ENCODE measurements at places on chromosomes 7 and 10.

GRCh38 chr7:17528636-17529035 is 230.2 kb downstream of the AHR start:
- DNase-seq: no peak

DNA sequence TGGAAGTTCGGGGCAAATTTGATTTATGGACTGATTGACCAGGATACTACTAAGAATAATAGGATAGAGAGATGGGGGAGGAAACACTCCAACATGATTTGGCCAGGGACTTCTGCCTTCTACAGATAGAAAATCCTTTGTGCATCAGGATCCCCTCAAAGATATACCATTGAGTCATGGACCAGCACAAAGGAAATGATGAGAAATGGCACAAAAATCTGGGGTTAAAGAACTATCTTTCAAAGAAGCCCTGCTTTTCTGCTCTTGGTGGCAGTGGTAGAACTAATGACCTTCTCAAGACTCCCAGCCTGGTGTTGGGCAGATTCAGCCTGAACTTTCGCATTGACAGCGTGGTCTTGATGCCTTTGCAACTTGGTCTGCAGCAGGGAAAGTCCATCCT is 27.6 kb upstream of the LAMB1 start:
- no peak for DNase-seq

GRCh38 chr10:87862679-87863052 is 667 bp downstream of the KLLN start:
- DNase-seq: no peak

DNA sequence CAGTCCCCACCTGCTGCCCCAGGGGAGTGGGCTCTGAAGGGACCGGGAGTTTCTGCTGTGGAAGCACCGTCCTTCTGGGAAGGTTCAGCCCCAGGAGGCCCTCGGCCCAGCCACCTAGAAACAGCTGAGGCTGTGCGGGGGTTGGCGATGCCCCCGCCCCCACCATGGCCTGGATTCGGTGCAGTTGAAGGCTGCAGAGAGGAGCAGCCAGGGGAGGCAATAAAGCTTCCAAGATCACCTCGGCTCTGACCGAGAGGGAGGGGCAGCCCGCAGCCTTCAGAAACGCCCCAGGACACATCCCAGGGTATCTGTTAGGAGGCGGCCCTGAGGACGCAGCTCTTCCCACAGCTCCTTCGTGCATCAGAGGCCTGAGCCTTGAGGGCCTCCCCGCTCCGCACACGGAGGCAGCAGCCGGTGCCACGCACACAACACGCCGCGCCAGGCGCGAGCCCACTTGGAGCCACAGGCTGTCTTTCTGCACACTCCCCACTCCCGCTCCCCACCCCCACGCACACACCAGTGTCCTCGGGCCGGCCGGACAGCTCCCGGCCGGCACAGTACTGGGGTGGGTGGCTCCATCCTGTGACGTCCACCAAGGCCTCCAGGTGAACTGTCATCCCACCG is 1.6 kb downstream of the KNDC1 start:
- DNase-seq: no peak

DNA sequence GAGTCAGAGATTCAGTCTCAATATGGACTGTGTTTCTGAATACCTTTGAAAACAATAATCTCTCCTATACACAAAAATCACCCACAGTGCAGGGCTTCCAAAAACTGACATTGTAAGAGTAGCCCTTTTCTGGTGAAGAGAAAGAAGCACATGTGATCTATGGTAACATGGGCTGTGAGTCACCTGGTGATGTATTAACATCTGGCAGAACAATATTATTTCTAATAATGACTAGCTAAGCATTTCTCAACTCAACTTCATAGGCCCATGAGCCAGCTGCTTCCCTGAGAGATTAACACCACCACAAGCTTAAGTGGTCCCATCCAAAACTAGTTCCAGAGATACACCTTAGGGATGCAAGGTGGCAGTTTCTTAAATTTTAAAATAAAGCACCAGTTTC is 331.0 kb upstream of the NRP1 start:
- DNase-seq: no peak

GRCh38 chr7:146773506-146773905 is 656.9 kb downstream of the CNTNAP2 start:
- DNase-seq: no peak

GRCh38 chr7:83613232-83613631 is 35.7 kb downstream of the SEMA3E start:
- no peak for DNase-seq

GRCh38 chr10:58653139-58653538 is 140.5 kb downstream of the BICC1 start:
- no peak for DNase-seq

- peak; percentile 93 for DNase-seq
Measured at GRCh38 chr7:64313740-64314491, at the start of gene ZNF736. Gene ZNF736 (plus strand): TSS chr7:64313961. CDS start chr7:64314151, 190 bp downstream.

- no peak for DNase-seq
Measured at GRCh38 chr10:51846856-51847506, 147.6 kb upstream of the CSTF2T start.

GRCh38 chr10:67836488-67836887 is 1.5 kb downstream of the DNAJC12 start:
- no peak for DNase-seq

DNA sequence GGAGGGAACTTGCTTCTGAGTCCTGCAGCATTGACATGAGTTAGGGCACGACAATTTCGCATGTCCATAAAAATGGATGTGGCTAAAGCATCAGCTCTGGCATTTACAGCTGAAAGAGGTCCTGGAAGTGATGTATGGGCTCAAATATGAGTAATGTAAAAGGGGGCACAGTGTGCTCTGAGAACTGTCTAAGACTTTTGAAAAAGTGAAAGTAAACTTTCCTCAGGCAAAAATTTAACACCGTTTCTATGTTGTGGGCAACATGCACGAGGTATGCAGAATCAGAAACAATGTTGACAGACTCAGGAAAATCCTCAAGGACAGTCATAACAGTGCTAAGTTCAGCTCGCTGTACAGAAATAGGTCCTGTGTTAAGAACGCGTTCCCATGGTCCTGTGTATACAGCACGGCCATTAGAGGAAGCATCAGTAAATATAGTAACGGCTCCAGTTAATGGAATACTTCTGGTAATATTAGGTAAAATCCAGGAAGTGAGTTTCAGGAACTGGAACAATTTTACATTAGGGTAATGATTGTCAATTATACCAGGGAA is 37.9 kb upstream of the AKR1C2 start:
- no peak for DNase-seq

GRCh38 chr7:123319911-123320310 is 120.1 kb upstream of the SLC13A1 start:
- no peak for DNase-seq

DNA sequence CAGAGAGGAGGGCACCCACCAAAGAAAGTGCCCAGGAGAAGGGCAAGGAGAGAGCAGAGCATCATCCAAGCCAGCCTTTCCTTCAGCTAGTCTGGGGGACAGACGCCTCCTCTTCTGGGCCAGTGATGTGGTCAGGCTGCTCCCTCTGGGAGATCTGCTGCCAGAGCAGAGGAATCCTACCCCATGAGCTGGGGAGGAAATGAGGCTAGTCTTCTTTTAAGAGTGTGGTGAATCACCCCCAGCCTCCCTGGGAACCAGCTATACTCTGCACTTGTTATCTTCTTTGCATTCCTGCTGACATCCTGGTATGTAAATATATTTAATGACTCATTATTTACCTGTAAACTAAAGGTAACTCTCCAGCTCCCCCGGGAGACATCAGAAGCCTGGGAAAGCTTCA is 41.6 kb upstream of the EPHB6 start:
- no peak for DNase-seq

GRCh38 chr10:124632566-124632965 is 111.6 kb downstream of the FAM53B start:
- DNase-seq: no peak

DNA sequence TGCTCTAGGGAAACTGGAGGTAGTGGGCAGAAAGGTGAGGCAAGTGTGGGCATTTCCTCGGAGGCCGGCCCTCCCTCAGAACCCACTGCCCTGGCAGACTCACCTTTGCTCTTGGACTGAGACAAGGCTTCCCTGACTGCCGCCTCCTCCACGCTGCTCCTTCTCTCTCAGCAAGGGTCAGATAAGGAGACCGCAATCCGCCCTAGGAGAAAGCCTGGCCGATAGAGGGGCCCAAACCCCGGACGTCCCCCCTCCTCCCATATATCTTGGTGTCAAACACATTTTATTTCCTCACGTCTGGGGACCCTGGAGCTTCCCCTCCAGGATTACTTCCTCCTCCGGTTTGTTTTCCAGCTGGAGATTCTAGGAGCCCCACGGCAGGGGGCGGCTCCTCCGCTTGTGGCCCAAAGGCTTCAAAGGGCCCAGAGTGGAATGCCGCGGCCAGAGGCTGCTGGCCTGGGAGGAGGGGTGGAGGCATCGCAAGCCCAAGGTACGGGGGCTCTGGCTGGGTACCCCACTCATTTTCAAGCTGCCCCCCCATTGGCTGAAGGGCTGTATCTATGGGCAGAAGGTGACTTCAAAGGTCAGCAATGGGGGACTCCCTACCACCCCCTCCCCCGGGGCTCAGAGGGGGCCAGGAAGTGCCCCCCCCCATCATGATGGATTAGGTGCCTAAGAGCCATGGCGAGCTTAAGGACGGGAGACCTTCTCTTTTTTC is 31.7 kb upstream of the LBX1 start:
- DNase-seq: no peak

GRCh38 chr7:8628656-8629055 is 195.2 kb downstream of the NXPH1 start:
- no peak for DNase-seq

GRCh38 chr7:137276189-137276588 is 67.3 kb downstream of the PTN start:
- DNase-seq: no peak

- DNase-seq: no peak
Measured at GRCh38 chr10:110864662-110865140, 7.0 kb upstream of the PDCD4 start.

DNA sequence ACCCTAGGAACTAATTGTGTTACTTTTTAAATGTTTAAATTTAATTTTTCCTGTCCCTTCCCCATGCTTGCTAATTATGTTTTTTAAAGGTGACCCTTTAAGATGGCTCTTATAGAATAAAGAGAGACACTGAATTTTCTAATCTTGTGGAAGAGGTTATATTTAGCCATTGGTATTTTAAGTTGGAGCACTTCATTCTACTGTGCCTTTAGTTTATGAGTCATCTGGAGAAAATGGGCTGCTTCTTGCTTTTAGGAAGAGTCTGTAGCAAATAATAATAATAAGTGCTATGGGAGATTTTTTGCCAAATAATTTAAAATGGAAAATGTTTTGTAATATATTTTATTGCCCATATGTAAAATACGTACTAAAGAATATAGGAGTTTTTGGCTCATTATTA is 139.7 kb downstream of the ADK start:
- DNase-seq: no peak

- DNase-seq: no peak
Measured at GRCh38 chr7:15687546-15688278, 1.2 kb upstream of the MEOX2 start.

GRCh38 chr10:61125560-61126170 is 181.7 kb upstream of the RHOBTB1 start:
- no peak for DNase-seq

- no peak for DNase-seq
Measured at GRCh38 chr10:31602541-31603234, 283.7 kb downstream of the ZEB1 start.

DNA sequence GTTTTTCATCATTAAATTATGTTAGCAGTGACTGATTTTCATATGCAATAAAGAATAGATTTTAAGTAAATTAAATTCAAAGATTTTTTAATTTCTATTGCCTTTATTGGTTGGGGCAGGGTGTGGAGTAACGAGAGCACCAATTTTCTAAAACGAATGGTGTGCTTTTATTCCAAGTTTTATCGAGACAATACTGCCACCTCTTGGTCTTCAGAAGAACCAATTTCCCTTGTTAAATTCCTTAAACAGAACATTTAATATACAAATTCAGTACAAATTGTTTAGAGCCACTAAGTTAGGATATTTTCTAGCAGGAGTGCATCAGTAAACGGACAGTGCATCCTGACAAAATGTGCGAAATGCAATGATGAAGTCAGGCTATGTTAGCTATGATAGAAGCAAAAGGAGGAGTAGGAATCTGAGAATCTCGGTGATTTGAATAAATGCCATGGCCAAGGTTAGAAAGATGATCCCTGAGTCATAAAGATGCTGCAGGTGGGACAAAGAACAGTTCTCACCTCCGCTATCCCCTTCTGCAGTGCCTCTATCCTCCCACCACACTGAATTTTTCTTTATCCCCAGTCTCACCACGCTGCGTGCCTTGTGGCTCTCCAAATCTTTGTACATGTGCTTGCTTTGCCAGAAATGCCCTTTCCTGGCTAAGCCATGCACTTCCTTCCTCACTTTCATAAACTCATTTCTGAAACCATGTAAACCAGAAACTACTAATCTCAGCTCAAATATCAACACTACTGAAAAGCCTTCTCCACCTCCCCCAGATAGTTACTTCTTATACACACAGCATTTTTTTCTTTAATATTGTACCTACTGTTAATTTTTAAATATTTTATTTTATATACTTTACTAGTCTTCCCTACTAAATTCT is 31.9 kb upstream of the AGBL3 start:
- peak; percentile 33 for DNase-seq

- DNase-seq: no peak
Measured at GRCh38 chr7:1965579-1966294, 267.0 kb downstream of the MAD1L1 start.

DNA sequence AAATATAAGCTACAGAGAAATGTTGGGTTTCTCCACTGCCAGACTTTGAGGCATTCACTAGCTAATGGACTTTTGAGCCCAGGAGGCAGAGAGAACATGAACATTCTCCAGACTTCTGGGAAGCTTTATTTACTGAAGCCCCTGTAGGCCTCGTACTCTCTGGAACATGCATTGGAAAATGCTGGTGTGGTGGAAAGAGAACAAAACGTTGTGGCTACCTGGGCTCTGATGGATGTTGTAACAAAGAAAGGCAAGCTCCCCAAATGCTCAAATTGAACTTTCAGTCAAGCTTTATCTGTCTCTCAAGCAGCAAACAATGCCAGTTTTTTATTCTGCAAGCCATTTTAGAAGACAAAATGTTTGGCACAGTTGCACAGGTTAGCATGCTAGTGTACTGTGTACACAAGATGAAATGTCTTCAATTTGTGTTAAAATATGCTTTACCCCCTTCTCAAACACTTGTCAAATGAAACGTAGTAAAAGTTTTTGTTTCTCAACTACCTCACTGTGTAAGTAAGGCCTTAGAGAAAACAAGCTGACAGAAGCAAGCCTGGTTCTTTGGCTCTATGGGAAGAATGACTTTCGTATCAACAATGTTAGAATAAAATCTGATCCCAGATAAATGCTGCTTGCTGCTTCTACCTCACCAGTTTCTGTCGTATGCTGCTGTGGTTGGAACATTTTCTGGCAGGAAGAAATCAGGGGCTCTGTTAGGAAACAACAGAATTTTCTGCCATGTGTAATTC is 71.0 kb upstream of the CC2D2B start:
- no peak for DNase-seq

GRCh38 chr10:14803827-14804226 is 29.1 kb upstream of the FAM107B start:
- DNase-seq: no peak

- no peak for DNase-seq
Measured at GRCh38 chr7:98619450-98620321, 2.6 kb downstream of the NPTX2 start.

DNA sequence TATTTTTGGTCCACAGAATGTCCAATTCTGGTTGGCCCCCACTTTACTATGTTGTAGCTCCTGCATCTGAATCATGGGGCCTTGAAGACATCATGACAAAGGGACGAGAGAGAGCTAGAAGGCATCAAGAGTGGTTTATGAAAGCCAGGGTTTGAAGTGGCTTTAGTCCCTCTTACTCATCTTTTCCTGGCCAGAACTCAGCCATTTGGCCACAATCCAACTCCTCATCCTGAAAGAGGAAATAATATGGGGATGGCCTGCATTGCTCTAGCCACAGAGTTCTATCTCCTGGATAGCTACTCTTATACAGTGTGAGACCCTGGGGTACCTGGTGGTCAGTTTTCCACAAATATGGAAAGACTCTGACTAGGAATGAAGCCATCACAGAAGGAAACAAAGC is 418.9 kb downstream of the XPNPEP1 start:
- DNase-seq: no peak

Measured in NCI-H187 treated with DMSO at 0.1 percent for 48 hours (cell line).